Ecto neural progenitor cell (in vitro differentiated cells): ENCODE measurements at places on chromosomes 6 and 20.

GRCh38 chr6:143515766-143516355 lies 4.3 kb upstream of the FUCA2 start:
- DNase-seq = no peak

GRCh38 chr20:55160996-55161395 lies 685.6 kb downstream of the DOK5 start:
- no peak for DNase-seq

GRCh38 chr20:41168281-41169161 lies 31.2 kb downstream of the PLCG1 start:
- DNase-seq = no peak

DNA sequence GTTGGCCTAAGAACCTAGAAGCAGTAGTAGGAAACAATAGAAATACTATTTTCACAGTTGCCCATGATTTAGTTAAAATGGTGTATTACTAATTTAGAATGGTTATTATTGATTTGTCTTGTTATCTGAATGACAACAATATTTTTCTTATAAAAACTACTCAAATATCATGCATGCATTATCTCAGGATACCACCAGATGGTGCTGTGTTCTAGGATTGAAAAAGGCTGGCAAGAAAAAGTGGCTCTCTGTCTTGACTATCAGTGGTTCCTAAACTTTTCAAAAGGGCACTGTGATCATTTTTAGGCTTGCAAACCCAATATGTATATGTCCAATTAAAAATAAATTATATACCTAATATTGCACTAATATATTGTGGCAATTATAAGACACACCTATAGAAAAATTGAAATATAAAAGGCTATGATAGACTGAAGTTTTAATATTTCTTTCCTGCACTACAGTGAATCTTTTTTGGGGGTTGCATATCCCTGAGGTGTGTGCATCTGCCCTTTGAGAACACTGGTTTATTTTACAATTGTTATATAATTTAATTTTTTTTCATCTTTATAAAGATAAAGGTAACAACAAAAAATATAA lies 131.7 kb upstream of the MLIP start:
- no peak for DNase-seq

- no peak for DNase-seq
Measured at GRCh38 chr6:53335224-53335994, 13.3 kb downstream of the ELOVL5 start.

GRCh38 chr6:111727041-111727440 lies 121.4 kb upstream of the TRAF3IP2 start:
- no peak for DNase-seq

- DNase-seq = no peak
Measured at GRCh38 chr6:144909753-144910285, 624.7 kb downstream of the UTRN start.
